ENCODE measurements at places on chromosomes 5 and 9.

DNA sequence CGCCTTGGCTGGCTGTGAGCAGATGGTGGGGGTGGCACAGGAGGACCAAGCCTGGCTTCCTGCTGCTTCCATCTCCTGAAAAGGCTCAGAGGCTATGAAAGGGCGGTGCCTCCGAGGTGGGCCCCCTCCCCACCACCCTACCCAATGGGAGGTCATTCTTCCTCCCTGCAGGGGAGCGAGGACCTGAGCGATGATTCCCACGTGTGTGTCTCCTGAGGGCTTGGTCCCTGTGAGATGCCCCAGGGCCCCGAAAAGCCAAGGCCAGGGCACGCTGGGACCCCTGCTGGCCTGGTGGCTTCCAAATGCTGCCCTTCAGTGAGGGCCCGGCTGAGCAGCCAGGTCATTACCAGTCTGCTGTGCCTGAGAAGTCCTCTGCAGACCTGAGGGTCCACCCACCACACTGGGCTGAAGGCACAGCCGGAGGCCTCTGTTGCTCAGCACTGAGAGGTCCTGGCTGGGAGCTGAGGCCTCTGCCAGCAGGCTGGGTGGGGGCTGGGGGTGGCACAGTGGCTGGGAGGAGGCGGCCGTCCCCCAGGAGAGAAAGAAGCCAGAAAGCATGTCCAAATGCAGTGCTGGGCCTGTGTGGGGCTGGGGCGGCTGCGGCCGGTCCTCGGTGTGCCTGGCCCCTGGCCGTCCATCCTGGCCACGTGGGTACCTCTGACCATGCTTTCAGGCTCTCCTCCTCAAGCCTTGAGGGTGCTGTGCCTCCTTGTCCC is 14.0 kb upstream of the SLC6A19 start:
- no peak for DNase-seq

GRCh38 chr9:98657897-98658296 is 50.8 kb downstream of the GABBR2 start:
- DNase-seq, result no peak

GRCh38 chr5:73155271-73156222 is 17.4 kb upstream of the TMEM174 start:
- no peak for DNase-seq

- no peak for DNase-seq
Measured at GRCh38 chr5:128196791-128197190, 113.2 kb downstream of the SLC12A2 start.

DNA sequence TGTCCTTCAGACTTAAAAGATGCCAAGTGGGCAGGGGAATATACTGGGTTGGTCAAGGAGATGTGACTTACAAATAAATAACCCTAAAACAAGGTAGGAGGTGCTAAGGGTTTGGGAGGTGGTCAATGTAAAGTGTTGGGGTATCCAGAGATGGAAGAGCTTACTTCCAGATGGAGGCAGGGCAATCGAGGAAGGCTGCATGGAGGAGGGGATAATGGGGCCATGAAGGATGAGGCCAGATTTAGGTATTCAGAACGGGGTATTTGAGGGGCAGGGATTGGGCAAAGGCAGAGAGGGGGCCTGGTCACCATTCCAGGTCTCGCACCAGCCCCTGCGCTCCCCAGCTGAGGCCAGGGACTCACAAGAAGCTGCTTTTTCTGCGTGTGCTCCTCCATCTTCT is 57.9 kb upstream of the FBXW11 start:
- no peak for DNase-seq

GRCh38 chr5:149415066-149415967 is 36.2 kb upstream of the IL17B start:
- DNase-seq, result no peak

DNA sequence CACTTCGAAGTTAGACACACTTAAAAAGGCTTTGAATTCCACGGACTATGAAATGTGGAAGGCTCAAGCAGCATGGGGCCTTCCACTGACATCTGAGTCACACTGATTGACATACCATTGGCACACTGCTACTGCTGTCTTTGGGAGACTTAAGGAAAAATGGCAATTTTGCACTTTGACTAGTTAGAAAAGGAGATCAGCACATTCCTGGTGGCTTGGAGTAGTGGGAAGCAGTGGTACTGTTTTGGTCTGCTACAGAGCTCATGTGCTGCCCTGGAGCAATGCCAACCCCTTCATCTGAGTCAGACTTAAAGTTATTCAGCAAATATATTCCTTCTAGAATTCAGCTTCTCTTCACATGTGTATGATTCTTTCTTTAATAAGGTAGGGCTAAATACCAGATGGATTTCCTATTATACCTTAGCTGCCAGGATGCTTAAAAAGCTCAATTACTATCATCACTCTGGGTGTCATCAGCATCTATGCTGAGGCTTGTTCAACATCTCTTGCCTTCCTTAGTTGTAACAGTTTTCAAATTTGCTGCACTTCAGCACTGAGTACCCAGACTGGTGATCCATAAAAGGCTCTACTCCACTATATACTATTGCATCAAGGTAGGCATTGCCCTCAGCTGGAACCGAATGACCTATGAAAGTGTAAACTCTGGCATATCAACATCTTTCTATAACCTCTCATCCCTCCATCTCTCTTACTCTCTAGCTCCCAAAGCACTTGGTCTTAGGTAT is 42.3 kb upstream of the MOCS2 start:
- DNase-seq, result no peak

DNA sequence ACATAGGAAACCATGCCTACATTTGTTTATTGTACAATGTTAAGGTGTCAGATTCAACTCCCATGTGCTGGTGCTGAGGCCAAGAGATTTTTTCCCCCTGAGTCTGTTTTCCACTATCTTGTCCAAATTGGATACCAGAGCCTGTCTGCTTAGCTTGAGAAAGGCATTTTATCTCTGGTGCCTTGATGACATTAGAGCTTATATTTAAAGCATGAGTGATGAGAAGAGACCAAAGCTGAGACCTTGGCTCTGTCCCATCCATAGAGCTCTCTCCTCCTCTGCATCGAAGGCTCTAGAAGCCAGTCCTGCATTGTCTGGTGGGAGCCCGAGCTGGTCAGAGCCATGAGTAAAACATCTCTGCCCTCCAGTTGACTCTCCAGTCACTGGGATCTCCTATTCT is 10.4 kb upstream of the PPP2CA start:
- no peak for DNase-seq

- DNase-seq, result peak; percentile 4
Measured at GRCh38 chr5:94796586-94796985, 178.1 kb downstream of the SLF1 start.

- DNase-seq, result no peak
Measured at GRCh38 chr5:61277190-61277589, 54.9 kb upstream of the ZSWIM6 start.

Measured in neuronal stem cell (in vitro differentiated cells).